ENCODE measurements at places on chromosomes 2 and 18.
A peak's percentile ranks its signal among the peaks of the same experiment; 100 is the strongest.

GRCh38 chr18:69622961-69623360 is 222.3 kb downstream of the DOK6 start:
- DNase-seq = no peak

GRCh38 chr2:30354150-30354549 is 92.9 kb upstream of the LCLAT1 start:
- DNase-seq = no peak

DNA sequence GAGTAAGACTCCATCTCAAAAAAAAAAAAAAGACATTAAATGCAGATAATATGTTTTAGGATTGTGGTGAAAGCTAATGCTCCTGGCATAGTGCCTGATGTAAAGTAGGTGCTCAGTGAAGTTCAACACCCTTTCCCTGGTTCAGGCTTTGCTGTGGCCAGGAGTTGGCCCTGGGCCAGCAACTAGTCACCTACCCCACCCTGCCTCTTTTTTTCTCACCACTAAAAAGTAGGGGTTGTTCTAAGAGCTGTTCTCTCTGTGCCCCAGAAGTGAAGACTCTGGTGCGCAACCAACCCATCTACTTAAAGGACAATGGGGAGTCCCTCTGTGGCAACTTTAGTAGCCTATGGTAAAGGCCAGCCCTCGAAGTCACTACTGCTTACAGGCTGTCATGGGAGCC is 75.9 kb downstream of the DNMT3A start:
- DNase-seq = no peak

DNA sequence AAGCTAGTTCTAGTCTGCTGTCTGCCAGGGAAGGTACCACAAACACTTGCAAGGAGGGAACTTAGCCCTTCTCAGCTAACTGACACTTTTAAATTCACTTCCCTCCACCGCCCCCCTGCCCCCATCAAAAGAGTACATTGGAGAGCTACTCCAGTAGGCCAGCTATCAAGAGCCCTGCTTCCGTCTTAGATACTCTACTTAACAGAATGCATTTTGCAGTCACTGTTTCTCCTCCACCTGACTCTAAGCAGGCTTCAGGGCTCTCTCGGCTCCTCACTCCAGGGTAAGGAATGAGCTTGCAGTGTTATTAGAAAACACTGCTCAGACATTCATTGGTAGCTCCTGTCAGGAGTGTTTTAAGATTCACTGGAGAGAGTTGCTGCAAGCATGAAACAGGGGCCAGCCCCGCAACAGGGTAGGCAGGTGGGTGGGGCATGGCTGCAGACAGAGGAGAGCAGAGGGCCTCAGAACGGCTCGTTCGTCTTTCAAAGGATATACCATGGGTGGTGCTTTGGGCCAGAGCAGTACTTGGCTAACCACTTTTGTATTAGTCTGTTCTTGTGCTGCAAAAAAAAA is 35.3 kb upstream of the PDCL3 start:
- DNase-seq = no peak

- DNase-seq = no peak
Observed at GRCh38 chr2:96737831-96738230, 2.0 kb downstream of the LMAN2L start.

DNA sequence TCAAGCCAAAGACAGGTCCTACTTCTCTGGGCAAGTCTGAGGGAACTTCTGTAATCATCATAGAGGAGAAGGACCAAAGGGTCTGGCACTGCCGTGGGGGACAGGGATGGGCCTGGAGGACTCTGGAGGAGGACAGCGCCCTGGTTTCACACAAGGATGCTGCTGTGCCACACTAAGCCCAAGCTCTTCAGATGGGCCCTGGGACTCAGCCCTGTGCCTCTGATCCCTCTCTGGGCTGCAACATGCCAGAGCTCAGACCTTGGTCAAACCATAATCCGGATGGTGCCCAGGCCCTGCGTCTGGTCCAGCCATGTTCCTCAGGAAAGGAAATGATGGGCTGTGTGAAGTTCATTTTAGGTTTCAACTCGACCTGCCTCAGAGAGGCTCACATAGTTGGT is 222.0 kb upstream of the COPS8 start:
- DNase-seq = no peak

DNA sequence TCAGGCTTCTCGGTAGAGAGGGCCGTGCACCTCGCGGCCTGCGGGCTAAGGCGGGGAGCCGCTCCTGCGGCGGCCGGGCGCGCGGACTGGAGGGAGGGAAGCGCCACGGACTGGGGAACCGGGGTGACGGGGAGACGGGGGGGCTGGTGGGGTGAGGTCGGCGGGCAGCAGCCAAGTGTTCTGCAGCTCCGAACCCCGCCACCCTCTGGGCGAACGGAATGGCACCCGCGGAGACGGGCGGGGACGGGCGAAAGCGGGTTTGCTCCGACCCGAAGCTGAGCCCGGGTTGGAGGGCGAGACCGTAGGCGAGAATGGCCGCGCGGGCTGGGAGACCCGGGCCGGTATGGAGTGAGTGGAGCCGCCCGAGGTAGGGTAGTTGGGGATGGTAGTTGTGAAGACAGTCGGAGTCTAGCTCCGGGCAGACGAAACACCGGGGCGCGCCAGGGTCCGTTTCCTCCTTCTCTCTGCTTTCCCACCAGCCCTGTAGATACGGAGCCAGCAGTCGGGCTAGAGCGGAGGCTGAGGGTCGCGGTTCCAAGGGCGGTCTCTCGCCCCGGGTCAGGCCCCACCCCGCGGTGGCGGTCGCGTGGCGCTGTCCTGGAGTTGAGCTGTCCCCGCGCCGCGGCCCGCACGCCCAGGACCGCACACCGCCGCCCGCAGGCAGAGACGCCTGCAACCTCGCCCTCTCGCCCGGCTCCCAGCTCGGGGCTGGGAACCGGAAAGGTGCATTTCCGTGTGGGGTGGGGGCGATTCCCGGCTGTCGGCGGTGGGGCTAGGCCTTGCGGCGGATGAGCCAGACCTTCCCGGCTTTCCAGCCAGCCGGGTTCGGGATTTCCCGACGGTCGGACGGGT is 160.3 kb upstream of the SIX2 start:
- peak; percentile 49 for DNase-seq

- DNase-seq = no peak
Observed at GRCh38 chr2:159164457-159164911, 122.0 kb downstream of the WDSUB1 start.

DNA sequence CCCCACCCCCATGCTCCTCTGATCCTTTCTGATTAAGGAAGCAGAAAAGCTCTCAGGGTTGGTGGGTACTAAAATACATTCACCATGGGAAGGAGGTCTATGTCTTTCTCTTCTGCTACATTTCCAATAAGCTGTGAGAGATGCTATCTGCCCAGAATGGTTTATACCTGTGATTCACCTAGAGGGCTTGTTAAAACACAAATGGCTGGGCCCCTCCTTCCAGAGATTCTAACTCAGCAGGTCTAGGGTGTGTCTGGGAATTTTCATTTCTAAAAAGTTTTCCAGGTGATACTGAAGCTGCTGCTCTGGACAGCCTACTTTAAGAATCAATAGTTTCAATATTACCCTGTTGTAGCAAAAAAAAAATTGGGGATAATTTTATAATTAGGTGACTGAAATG is 772.2 kb upstream of the ZEB2 start:
- DNase-seq = no peak

- no peak for DNase-seq
Observed at GRCh38 chr2:25838152-25838756, 40.0 kb downstream of the ASXL2 start.
